Upper lobe of right lung (tissue), 1 donor: ENCODE measurements at places on chromosomes 1 and 21. TPM values are rescaled to one million over a fixed set of nuclear protein-coding genes. Genes with fewer than 3 reads are reported as not detected.

The DSTYK gene
- 12.7 TPM for total RNA-seq

GRCh38 chr1:177858332-177858821, 111.5 kb downstream of the SEC16B start:
- H3K27me3 ChIP-seq: no peaks in the 10 kb centered on the region
- DNase-seq: no peak
- no peak overlapping the region for H3K27ac ChIP-seq
- no peaks in the 10 kb centered on the region for H3K4me1 ChIP-seq
- no peaks in the 10 kb centered on the region for H3K36me3 ChIP-seq

DNA sequence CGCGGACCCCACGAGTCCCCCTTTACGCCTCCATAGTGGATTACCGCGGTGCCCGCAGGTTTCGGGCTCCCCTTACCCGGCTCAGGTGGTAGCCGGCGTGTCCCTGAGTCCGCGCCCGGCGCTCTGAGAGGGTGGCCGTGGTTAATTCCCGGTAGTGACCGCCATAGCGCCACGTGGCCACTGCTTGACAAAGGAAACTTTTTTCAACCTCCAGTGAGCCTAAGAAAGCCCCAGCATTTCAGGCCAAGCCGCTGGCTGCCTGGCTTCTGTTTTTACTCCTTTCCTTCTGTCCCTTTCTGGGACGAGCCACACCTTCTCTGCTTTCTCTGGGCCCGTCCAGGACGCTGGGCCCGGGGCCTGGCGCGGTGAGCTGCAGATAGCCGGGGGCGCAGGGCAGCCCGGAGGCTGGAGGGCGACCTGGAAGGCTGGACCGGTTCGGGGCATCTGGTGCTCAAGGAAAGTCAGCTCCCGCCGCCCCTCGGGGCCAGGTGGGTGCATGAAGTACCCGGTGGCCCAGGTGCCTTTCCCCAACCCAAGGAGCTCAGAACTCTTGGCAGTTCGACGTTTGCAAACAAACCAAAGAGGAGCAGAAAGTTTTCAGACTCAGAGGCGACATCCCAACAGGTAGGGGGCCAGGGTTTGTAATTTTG, 540 bp upstream of the C1orf198 start:
- peak; percentile 86 for DNase-seq
- H3K4me3 ChIP-seq: peak overlapping the region; percentile 94
- H3K4me1 ChIP-seq: peaks cover 17% of the 10 kb centered on the region
- H3K36me3 ChIP-seq: no peaks in the 10 kb centered on the region
- no peaks in the 10 kb centered on the region for H3K27me3 ChIP-seq
- peak overlapping the region; percentile 82 for H3K27ac ChIP-seq

The BARHL2 gene
- total RNA-seq: not detected

- no peak for DNase-seq
- no peak overlapping the region for H3K27ac ChIP-seq
Measured at GRCh38 chr1:197521118-197521739, 253.2 kb downstream of the CRB1 start.

The EFNA4 gene
- 5.3 TPM for total RNA-seq

The RBP7 gene
- 8.7 TPM for total RNA-seq

DNA sequence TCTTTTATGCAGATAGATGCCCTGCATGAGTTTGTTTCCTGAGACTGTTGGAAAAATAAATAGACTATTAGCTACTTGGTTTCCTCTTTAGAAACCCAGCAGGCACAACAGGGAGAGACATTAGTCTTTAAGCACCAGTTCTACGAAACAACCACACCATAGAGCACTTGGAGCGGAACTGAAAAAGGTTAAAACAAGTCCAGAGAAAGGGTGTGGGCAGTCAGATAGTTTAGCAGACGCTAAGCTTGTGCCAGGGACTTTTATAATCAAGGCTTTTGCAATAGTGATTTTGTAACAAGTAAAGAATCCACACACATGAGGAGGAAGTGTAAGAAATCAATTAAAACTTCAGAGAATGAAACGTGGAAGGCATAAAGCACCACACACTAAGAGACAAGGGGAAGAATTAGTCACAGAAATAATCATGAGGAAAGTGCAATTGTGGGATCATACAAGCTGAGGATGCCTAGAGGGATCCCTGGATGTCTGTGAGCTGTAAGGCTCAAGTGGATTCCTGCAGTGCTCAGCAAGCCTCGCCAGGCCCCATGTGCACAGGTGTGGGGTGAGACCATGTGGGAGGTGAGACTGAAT, 37.8 kb upstream of the TLR5 start:
- DNase-seq: no peak
- H3K27me3 ChIP-seq: no peaks in the 10 kb centered on the region
- H3K4me1 ChIP-seq: peaks cover 46% of the 10 kb centered on the region
- H3K27ac ChIP-seq: peak overlapping the region; percentile 44
- H3K36me3 ChIP-seq: no peaks in the 10 kb centered on the region

The FTCD gene
- 0.46 TPM for total RNA-seq
